Naive B cell (primary cell): ENCODE measurements at places on chromosomes 7 and 10. TPM values are rescaled to one million over a fixed set of nuclear protein-coding genes. Genes with fewer than 3 reads are reported as not detected.

C7orf57 gene
- not detected for polyA plus RNA-seq

DDC gene
- polyA plus RNA-seq: not detected

FERD3L gene
- polyA plus RNA-seq: not detected

ZNF25 gene
- polyA plus RNA-seq: 4.7 TPM

AOC1 gene
- not detected for polyA plus RNA-seq

HOXA3 gene
- not detected for polyA plus RNA-seq
